ENCODE measurements at places on chromosomes 4 and X.

- DNase-seq: peak; percentile 96
These were observed 161.5 kb downstream of the PPARGC1A start for GRCh38 chr4:23728393-23728792.

DNA sequence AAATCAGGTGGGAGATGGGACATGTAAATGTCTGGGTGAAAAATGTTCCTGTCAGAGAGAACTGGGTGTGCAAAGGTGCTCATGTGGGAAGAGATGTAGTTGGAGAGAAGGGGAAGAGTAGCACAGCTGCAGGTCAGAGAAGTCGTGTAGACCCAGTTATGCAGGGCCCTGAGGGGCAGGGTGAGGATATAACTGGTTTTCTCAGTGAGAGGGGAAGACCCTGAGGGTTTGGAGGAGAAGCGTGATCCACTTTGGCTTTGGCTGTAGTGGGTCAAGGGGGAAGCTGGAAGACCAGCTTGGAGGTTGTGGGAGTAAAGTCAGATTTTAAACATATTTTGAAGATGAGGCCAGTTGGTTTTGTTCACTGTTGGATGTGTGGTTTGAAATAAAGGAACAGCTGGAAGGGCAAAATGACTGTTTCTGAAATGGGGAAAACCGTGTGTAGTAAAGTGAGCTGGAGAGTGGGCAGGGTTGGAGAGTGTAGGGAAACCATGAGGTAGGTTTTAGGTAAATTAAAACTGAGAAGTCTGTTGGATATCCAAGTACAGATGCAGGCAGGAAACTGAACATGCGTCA is 44.2 kb downstream of the NAP1L5 start:
- no peak for DNase-seq

GRCh38 chr4:7786517-7786916 is 153.1 kb downstream of the AFAP1 start:
- DNase-seq: no peak

DNA sequence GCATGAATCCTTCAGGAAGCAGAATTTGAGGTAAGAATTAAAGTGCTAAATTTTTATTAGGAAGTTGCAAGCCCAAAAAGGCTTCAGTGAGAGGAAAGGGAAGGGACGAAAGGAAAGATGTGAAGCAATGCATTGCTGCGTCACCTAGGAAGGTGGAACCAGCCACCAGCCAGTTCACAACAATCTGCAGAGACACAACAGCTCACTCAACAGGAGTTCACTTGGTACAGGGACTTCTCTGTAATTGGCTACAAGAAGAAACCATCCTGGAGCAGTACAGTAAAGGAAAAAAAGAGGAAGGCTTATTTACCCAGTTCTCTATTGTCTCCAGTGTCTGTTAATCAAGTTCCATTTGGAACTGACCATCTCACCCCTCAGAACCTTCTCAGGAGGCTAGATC is 157.6 kb downstream of the HNRNPD start:
- no peak for DNase-seq

DNA sequence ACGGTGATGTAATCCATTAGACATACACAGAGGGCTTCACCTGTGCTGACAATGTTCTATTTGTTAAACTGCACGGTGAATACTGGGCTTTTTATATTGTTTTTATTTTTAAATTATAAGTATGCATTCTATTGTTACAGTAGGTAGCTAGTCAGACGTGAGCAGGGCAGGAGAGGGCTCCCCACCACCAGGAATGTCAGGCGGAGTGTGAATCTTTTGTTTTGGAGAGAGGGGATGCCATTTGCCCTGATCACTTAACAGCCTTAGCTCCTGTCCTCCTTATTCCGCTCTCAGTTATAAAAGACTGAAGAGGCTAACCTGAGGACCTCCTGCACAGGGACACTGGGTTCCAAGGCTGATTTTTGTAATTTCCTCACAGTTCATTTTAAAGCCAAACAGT is 151.6 kb upstream of the TAPT1 start:
- no peak for DNase-seq

DNA sequence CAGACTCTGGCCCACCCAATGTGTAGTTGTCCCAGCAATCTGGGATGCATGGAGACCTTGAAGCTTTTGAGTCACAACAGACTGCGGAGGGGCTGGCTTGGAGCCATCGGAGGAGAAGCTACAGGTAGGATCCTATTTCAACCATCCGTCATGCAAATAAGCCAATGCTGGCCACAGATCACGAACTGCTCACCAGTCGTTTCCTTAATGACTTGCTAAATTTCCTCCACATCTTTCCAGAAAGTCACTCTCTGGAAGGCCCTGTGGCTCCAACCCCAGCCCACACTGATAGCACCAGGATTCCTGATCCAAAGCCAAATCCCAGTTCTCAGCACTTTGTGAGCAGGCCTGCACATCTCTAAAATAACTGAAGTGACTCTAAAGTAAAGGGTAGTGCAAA is 321.3 kb downstream of the RAB28 start:
- peak; percentile 25 for DNase-seq

DNA sequence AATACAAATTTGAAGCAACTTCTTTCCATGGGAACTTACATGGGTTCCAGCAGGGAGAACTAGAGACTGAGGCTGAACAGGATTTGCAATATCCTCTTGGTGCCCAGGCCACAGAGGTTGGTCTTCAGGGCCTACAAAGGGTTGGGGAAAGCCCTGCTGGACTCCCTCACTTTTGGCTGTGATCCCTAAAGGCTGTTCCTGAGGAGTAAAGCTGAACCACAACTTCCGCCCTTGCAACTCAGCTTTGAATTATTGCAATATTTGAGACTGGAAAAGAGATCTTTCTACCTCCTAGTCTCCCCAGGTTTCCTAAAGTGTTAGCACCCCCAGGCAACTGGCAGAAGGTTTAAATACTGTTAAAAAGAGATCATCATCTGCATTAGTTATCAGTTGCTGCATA is 26.9 kb downstream of the DCHS2 start:
- DNase-seq: no peak

- DNase-seq: no peak
These were observed 65.6 kb downstream of the BANK1 start for GRCh38 chr4:101856149-101856548.

GRCh38 chr4:61772126-61772525 is 572.0 kb downstream of the ADGRL3 start:
- peak; percentile 39 for DNase-seq

Data from astrocyte of the spinal cord (primary cell).